Panc1 (cell line): ENCODE measurements at places on chromosomes 1 and 21. TPM values are rescaled to one million over a fixed set of nuclear protein-coding genes. Genes with fewer than 3 reads are reported as not detected.

The CLDN14 gene
- total RNA-seq: not detected

The ZYG11A gene
- 0.36 TPM for total RNA-seq

The RGS1 gene
- total RNA-seq: not detected

The LEPR gene
- total RNA-seq: 3.0 TPM

The APCS gene
- total RNA-seq: 0.33 TPM

The TNFAIP8L2 gene
- total RNA-seq: not detected

The C2CD4D gene
- 1.2 TPM for total RNA-seq

The NR1I3 gene
- total RNA-seq: not detected

- no peaks in the 10 kb centered on the region for H3K4me1 ChIP-seq
- no peak overlapping the region for H3K27ac ChIP-seq
- no peak for DNase-seq
- H3K27me3 ChIP-seq: no peaks in the 10 kb centered on the region
- H3K36me3 ChIP-seq: no peaks in the 10 kb centered on the region
- no peak overlapping the region for H3K4me3 ChIP-seq
Measured at GRCh38 chr1:114232691-114233090, 79.0 kb upstream of the SYT6 start.

DNA sequence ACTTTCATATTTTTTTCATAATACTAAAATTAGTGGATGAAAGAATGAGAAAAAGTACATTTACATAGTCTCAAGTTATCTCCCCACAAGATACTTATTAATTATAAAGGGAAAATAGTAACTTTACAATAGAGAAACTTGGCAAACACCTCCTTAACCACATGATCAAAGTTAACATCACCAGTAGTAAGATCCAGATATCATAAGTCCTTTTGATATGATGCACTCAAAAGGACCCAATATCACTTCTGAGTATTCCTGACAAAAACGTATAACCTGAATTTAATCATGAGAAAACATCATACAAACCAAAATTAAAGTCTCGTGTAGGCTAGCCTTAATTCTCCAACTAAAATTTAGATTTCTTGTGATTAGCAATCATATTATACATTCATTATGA is 67.4 kb downstream of the LYST start:
- H3K27me3 ChIP-seq: no peaks in the 10 kb centered on the region
- H3K27ac ChIP-seq: no peak overlapping the region
- no peak for DNase-seq
- peaks cover 13% of the 10 kb centered on the region; the same call in 1 of the 2 replicates for H3K36me3 ChIP-seq
- no peaks in the 10 kb centered on the region; the same call in 1 of the 2 replicates for H3K4me1 ChIP-seq
- no peak overlapping the region for H3K4me3 ChIP-seq

- H3K4me1 ChIP-seq: peaks cover 3% of the 10 kb centered on the region; the same call in 1 of the 2 replicates
- H3K27ac ChIP-seq: no peak overlapping the region
- H3K4me3 ChIP-seq: no peak overlapping the region
- DNase-seq: no peak
- H3K27me3 ChIP-seq: no peaks in the 10 kb centered on the region
Measured at GRCh38 chr1:109732390-109732881, 8.4 kb downstream of the GSTM3 start.

DNA sequence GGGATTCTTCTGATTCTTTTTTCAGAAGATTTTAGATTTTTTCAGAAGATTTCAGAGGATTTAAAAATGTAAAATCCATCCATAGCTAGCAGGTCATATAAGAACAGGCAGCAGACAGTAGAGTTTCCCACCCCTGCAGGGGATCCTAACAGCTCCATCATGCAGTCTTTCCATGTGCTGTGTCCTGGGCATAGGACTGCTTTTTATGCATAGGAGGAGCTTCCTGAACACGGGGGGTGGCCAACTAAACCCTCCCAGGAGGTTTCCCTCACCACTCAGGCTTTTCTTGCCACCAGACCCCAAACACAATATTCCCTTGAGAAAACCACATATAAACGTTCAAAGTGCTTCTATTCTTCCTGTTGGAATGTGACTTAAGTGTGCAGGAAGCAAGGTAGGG is 90.1 kb upstream of the TNR start:
- no peak overlapping the region for H3K27ac ChIP-seq
- H3K36me3 ChIP-seq: no peaks in the 10 kb centered on the region
- H3K27me3 ChIP-seq: no peaks in the 10 kb centered on the region
- no peak for DNase-seq

GRCh38 chr1:44661781-44662682 is 12.2 kb downstream of the TMEM53 start:
- no peaks in the 10 kb centered on the region for H3K27me3 ChIP-seq
- H3K4me3 ChIP-seq: no peak overlapping the region
- no peaks in the 10 kb centered on the region for H3K36me3 ChIP-seq
- no peak for DNase-seq

- H3K36me3 ChIP-seq: no peaks in the 10 kb centered on the region
- H3K27me3 ChIP-seq: no peaks in the 10 kb centered on the region
- peak; percentile 76 for DNase-seq
- H3K4me3 ChIP-seq: no peak overlapping the region
- peak overlapping the region; percentile 100 for H3K27ac ChIP-seq
Measured at GRCh38 chr1:94322696-94323095, 85.3 kb upstream of the ARHGAP29 start.

DNA sequence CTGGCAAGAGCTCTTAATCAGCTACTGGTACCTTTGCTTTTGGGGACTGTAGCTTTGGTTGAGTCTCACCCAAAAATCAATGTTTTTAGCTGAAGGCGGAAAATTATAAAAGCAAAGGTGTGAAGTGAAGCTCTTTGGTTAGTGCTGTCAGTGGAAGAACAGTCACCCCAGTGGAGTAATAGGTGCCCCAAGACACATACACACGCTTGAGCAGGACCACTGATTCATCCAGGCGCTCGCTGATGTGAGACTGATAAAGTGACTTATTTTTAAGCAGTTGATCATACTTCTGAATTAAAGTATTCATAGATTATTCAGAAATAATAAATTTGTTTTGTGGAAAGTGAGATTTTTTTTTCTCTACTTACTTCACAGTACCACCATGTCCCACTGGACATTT is 37.1 kb downstream of the TGFB2 start:
- H3K27me3 ChIP-seq: no peaks in the 10 kb centered on the region
- no peaks in the 10 kb centered on the region for H3K36me3 ChIP-seq
- DNase-seq: no peak
- H3K27ac ChIP-seq: peak overlapping the region; percentile 100
- no peak overlapping the region for H3K4me3 ChIP-seq

- H3K27me3 ChIP-seq: no peaks in the 10 kb centered on the region
- no peak for DNase-seq
- H3K4me1 ChIP-seq: no peaks in the 10 kb centered on the region; the same call in 1 of the 2 replicates
- H3K36me3 ChIP-seq: no peaks in the 10 kb centered on the region
- H3K4me3 ChIP-seq: no peak overlapping the region
Measured at GRCh38 chr1:119978018-119978505, 81.7 kb upstream of the ADAM30 start.

DNA sequence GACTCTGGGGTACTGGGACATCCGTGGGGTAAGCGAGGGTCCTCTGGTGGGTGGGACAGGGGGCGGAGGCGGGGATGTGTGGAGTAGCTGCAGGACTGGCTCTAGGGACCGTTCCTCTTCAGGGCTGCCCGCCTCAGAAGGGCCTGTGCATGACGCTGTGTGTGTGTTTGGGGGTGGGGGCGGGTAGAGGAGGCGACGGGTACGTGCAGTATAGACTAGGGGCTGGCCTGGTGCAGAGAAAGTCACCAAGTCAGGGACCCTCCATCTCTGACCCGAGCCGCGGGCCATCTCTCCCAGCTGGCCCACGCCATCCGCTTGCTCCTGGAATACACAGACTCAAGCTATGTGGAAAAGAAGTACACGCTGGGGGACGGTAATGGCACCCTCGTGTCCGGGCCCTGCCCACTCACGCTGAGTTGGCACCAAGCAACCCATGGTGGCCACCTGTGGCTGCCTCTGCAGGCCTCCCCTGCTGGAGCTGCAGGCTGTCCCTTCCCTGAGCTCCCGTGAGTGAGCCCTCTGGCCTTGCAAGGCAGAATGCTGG is 342 bp downstream of the GSTM5 start:
- no peaks in the 10 kb centered on the region for H3K36me3 ChIP-seq
- no peaks in the 10 kb centered on the region for H3K27me3 ChIP-seq
- no peaks in the 10 kb centered on the region for H3K4me1 ChIP-seq
- H3K27ac ChIP-seq: no peak overlapping the region
- no peak for DNase-seq

DNA sequence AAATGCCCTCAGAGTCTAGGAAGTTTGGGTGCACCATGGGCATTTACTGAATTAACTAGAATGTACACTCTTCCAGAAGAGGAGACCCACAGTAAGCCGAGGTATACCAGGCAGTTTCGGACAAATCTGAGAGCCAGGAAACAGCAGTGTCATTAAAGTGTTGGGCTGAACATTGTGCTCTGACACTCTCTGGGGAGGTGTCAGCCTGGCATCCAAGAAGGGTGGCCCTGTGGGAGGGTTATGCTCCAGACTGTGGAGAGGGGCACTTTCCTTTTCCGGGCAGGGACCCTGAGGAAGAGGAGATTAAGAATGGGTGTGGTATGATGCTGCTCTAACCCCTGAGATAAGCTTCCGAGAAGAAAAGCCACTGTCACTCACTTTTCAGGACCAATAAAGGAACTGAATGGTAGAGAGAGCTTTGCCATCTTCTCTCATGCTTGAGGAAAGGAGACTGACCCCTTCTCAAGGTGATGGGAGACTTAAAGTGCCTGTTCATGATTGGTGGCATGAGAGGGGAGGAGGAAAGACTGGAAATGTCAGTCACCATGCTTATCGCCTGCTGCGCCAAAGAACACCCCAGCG is 98.2 kb downstream of the UCK2 start:
- H3K4me1 ChIP-seq: no peaks in the 10 kb centered on the region
- no peak overlapping the region for H3K4me3 ChIP-seq
- no peaks in the 10 kb centered on the region for H3K27me3 ChIP-seq
- DNase-seq: no peak
- H3K36me3 ChIP-seq: no peaks in the 10 kb centered on the region
